Activated CD8-positive, alpha-beta T cell treated with anti-CD3 and anti-CD28 coated beads, Interleukin-2, amount 10 ng/mL, durations not matched to agents 7 days and 5 days (primary cell): ENCODE measurements at places on chromosomes 5 and 9. TPM values are rescaled to one million over a fixed set of nuclear protein-coding genes. Genes with fewer than 3 reads are reported as not detected.

Gene ELAVL2
- total RNA-seq = not detected

- H3K27me3 ChIP-seq = no peaks in the 10 kb centered on the region
- H3K4me3 ChIP-seq = no peak overlapping the region
- DNase-seq = no peak
Observed at GRCh38 chr5:142982821-142983200, 212.6 kb downstream of the ARHGAP26 start.

Gene EQTN
- total RNA-seq = not detected

GRCh38 chr5:99243111-99243510 lies 314.3 kb upstream of the CHD1 start:
- H3K4me3 ChIP-seq = no peak overlapping the region
- H3K4me1 ChIP-seq = no peaks in the 10 kb centered on the region
- no peaks in the 10 kb centered on the region for H3K36me3 ChIP-seq
- no peak for DNase-seq
- no peaks in the 10 kb centered on the region for H3K27me3 ChIP-seq
- H3K27ac ChIP-seq = no peak overlapping the region

DNA sequence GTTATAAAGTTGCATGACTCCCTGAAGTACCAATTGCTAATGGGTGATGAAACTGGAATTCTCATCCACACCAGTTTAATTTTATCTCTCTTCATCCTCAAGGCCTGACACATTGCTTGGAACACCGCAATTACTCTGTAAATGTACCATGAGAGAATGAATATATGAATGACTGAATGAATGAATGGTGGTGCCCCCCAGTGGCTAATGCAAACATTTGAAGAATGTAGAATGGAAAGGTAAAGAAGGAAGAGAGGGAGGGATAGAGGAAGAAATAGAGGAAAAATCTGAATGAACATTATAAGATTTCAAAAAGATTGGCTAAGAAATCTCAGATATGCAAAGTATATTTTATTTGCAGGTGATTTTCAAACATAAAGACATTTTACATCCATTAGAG lies 13.1 kb downstream of the PAPPA start:
- H3K4me3 ChIP-seq = no peak overlapping the region
- DNase-seq = no peak
- H3K27me3 ChIP-seq = no peaks in the 10 kb centered on the region
- no peaks in the 10 kb centered on the region for H3K4me1 ChIP-seq

Gene CARTPT
- not detected for total RNA-seq

Gene ACOT12
- not detected for total RNA-seq

DNA sequence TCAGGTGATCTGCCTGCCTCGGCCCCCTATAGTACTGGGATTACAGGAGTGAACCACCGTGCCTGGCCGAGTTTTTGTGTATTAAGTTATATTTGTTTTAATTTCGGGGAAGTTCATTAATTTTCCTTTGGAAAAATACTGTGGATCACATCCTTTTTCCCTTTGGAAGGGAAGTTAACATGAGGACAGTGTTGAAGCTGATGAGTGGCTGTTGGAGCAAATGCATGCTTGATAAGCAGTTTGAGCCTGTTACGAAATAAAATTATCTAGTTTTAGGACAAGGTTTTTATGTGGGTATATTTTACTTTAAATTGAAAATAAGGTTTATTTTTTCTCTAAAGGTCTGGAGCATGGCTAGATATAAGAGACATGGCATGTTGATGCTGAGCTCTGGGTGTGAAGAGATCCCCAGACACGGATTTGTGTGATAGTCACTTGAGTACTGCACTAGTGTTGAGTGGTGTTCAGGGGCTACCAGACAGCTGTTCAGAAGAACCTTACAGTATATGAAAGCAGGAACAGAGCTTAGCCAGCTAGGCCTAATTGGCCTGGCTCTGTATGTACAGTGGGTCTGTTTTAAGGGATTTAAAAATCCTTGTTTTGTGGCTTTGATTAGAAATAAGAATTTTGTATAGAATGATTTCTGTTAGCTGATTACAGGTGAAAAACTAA lies 17.4 kb downstream of the LMNB1 start:
- H3K27me3 ChIP-seq = no peaks in the 10 kb centered on the region
- peaks cover 44% of the 10 kb centered on the region for H3K36me3 ChIP-seq
- no peak for DNase-seq
- no peak overlapping the region for H3K27ac ChIP-seq
- H3K4me3 ChIP-seq = no peak overlapping the region

- peaks cover 26% of the 10 kb centered on the region for H3K27me3 ChIP-seq
- H3K36me3 ChIP-seq = no peaks in the 10 kb centered on the region
- H3K4me1 ChIP-seq = peaks cover 54% of the 10 kb centered on the region
Observed at GRCh38 chr5:142320851-142321560, 3.8 kb downstream of the SPRY4 start.

DNA sequence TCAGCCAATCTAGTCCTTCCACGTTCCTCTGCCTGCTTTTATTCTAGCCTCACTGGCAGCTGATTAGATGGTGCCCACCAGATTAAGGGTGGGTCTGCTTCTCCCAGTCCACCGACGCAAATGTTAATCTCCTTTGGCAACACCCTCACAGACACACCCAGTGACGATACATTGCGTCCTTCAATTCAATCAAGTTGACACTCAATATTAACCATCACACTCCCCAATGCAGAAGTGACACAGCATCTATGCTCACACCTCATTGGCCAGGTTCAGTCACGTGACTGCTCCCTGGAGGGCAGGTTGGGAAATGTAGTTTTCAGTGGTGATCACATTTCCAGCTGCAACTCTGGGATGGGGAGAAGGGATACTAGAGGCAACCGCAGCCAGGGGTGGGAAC lies 13.0 kb downstream of the SUSD3 start:
- no peak overlapping the region for H3K27ac ChIP-seq
- peaks cover 35% of the 10 kb centered on the region for H3K4me1 ChIP-seq
- no peaks in the 10 kb centered on the region for H3K27me3 ChIP-seq
- H3K36me3 ChIP-seq = peaks cover 50% of the 10 kb centered on the region

- H3K36me3 ChIP-seq = no peaks in the 10 kb centered on the region
- H3K4me3 ChIP-seq = no peak overlapping the region
- H3K27me3 ChIP-seq = peaks cover 6% of the 10 kb centered on the region
- no peak for DNase-seq
Observed at GRCh38 chr5:142385194-142385593, 60.4 kb upstream of the SPRY4 start.

Gene GRIN3A
- not detected for total RNA-seq

Gene CARD6
- total RNA-seq = 3.0 TPM

Gene GABRP
- not detected for total RNA-seq

- no peaks in the 10 kb centered on the region for H3K27me3 ChIP-seq
- no peak overlapping the region for H3K27ac ChIP-seq
- DNase-seq = no peak
- no peak overlapping the region for H3K4me3 ChIP-seq
Observed at GRCh38 chr5:124951661-124952060, 205.2 kb upstream of the ZNF608 start.

Gene DMRT3
- not detected for total RNA-seq

Gene TSLP
- total RNA-seq = not detected

- no peak for DNase-seq
- no peaks in the 10 kb centered on the region for H3K27me3 ChIP-seq
- H3K4me1 ChIP-seq = no peaks in the 10 kb centered on the region
- no peak overlapping the region for H3K27ac ChIP-seq
- H3K36me3 ChIP-seq = no peaks in the 10 kb centered on the region
Observed at GRCh38 chr9:68418259-68418845, 61.9 kb downstream of the PGM5 start.

DNA sequence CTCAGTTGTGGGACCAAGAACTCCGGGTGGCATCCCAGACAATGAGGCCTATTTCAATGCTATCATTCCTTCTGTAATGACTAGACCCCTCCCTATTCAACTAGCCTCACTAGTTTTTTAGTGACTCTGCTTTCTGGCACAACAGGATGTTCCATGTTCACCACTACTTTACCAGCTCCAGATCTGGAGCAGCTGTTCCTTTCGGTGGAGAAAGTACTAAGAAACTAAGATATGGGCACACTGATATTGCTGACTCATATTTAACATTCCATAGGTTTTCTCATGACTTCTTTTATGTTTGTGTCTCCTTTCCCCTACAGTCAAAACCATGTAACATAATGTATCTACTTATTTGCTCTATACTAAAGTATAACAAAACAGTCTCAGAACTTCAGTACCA lies 24.1 kb downstream of the IL33 start:
- H3K36me3 ChIP-seq = no peaks in the 10 kb centered on the region
- H3K4me3 ChIP-seq = no peak overlapping the region
- H3K27me3 ChIP-seq = peaks cover 6% of the 10 kb centered on the region

DNA sequence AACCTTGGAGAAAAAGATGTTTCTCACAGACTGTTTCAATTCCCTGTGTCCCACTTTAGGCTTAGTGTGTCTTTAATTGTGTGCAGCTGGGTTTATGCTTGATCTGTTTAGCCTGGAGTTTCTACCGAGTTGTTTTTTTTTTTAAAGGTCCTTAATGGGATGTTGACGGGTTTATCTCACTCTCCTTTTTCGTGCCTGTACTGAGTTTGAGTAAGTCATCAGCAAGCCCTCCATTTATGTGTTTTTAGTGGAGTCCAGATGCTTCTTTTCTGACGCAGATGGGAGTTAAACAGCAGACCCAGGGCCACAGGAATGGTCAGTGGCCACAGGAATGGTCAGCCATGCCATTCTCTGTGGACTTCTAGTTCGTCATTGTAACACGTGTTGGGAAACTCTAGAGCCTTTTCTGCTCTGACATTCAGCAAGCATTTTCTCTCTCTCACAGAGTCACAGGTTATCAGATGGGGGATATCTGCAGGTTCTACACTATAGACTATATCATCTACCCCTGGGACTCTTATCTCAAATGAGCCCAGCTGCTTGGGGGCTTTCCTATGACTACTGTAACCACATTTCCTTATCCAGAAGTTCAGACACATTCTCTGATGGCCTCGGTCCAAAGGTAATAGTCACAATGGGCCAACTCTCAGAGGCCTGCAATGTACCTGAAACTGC lies 190.5 kb downstream of the TTLL11 start:
- H3K27me3 ChIP-seq = no peaks in the 10 kb centered on the region
- H3K36me3 ChIP-seq = no peaks in the 10 kb centered on the region
- no peak overlapping the region for H3K27ac ChIP-seq
- H3K4me1 ChIP-seq = no peaks in the 10 kb centered on the region
- DNase-seq = no peak
- no peak overlapping the region for H3K4me3 ChIP-seq

Gene FOXD4L6
- not detected for total RNA-seq

DNA sequence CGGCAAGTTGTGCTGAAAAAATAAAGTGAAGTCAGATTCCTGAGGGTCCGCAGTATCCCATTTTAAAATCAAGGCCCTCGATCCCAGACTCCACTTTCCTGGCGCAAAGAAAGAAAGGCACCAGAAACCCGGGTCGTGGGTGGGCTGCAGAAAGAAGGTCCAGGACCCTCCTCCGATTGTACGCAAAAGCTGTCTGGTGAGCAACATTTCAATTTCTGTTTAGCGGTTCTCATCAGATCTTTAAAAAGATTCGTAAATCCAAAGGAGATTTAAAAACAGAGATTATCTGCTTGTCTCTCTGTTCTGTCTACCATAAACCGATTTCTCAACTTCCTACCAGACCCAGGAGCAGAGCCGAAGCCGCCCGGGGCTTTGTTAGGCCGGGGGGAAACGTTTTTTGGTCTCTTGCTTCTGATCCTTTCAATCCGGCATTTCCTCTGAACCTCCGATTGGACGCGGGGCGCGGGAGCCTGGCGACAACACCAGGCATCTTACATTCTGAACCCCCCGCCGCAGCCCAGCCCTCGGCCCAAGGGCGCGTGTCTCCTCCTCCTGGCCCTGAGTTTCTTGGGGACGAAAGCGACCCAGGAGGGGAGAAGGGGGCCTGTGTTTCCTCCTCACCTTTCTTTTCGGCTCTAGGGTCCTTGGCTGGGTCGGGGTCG lies 746 bp downstream of the NKX2-5 start:
- H3K4me1 ChIP-seq = peaks cover 32% of the 10 kb centered on the region
- peaks cover 89% of the 10 kb centered on the region for H3K27me3 ChIP-seq
- peak overlapping the region; percentile 12 for H3K4me3 ChIP-seq
- DNase-seq = no peak
- no peak overlapping the region for H3K27ac ChIP-seq

DNA sequence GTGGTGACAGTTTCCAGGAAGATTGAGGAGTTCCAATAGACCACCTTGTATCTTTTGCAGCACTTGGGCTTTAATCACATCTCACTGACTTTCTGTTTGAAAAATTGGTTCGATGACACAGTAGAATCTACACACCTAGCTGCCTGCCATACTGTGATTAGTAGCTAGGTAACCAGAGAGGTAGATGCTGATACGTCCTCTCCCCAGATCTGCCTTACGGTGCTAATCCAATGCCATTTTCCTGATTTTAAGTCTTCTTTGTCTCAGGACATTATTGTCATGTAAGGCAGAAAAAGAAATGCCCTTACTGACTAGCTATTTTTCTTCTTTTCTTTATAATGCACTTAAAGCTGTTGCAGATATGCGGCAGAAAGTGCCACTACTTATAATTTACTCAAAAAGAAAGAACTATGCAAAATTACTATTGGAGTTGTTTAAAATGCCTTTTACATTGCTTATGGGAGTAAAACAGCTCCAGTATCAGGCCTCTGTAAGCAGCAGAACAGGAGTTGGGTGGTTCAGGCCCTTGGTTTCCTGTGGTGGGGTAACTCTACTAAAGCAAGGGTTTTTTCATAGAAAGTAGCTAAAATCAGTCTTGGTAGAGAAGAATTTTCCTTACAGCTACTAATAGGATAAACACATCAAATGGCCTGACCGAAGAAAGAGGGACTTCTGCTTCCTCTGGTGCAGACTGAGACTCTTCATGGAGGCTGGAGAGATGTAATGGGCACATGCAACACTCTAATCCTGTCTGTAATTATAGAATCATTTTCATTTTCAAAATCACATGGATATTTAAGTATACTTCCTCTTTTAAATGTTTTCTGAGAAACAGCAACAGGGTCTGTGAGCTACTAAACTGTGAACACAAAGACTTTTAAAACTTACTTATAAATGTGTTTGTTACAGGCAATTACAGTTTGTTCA lies 177.2 kb downstream of the MAPKAP1 start:
- H3K4me1 ChIP-seq = peaks cover 30% of the 10 kb centered on the region
- H3K36me3 ChIP-seq = peaks cover 12% of the 10 kb centered on the region
- H3K4me3 ChIP-seq = peak overlapping the region; percentile 42
- peak; percentile 26 for DNase-seq
- H3K27ac ChIP-seq = peak overlapping the region; percentile 87

DNA sequence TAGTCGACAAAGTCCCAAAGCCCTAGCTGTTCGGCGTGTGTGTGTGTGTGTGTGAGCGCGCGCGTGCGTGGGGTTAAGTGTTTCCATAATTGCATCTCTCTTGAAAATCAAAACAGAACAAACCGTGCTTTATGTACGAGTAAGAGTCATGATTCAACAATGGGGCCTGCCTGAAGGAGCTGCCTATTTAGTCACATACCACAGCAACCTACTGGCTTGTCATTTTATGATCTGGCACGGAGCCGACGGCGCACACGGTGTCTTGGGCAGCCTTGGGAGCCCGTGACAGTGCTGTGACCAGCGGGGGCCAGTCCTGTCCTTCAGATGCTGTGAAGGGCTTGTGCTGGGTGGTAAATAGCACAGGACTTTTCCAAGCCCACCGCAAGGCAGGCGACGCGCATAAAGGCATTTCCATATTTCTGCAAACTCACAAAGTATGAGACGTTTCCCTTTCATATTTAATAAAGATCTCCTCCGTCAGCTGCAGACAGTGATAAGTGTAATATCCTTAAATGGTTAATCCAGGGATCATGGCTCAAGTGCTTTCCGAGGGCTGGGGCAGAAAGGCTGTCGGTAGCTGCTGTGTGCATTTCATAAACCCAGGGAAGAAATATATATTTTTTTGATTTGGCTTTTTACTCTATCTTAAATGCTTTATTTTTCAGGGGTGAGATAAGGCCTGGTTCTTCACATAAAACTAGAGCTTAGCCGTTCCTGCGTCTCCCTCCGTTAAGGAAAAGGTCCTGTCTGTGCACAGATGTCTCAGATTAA lies 270.2 kb upstream of the IRX1 start:
- no peaks in the 10 kb centered on the region for H3K27me3 ChIP-seq
- no peak overlapping the region for H3K4me3 ChIP-seq
- H3K27ac ChIP-seq = no peak overlapping the region
- H3K4me1 ChIP-seq = no peaks in the 10 kb centered on the region
- DNase-seq = no peak
- no peaks in the 10 kb centered on the region for H3K36me3 ChIP-seq
